ENCODE measurements at places on chromosomes 13 and 19.

DNA sequence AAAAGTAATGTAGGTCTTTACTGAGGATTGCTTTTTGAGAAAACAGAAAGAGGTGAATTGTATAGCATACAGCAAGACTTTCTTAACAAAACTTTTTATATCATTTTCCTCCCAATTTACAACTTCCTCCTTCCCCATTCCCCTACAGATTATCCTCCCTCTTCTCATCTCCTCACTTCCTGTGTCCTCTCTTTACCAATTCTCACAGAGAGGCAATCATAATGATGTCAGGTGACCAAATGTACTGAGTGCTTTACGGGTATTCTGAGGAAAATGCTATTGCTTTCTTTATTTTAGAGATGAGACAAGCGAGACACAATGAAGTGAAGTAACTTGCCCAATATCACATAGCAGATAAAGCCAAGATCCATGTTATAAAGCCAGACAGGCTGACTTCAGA lies 1.7 kb upstream of the MTMR6 start:
- H3K4me1 ChIP-seq: peaks cover 5% of the 10 kb centered on the region
- no peak overlapping the region for H3K4me3 ChIP-seq
- H3K27me3 ChIP-seq: peaks cover 27% of the 10 kb centered on the region
- no peaks in the 10 kb centered on the region for H3K36me3 ChIP-seq
- no peak overlapping the region for H3K27ac ChIP-seq
- DNase-seq: no peak

DNA sequence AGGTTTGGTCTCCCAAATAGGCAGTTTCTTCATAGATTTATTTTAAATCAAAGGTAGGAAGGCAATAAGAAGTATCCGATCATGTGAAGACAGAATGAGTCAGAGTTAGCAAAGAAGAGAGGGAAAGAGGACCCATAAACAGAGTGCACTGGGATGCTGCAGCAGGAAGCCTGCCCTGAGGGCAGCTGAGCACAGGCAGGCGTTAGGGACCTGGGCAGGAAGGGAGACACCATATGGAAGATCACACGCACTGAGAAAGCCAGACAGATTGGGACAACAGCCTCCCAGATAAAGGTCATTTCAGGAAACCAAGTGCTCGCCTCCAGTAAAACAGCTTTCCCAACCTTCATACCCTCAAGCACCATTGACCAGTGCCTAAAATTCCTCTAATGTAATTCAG lies 598.0 kb downstream of the EFNB2 start:
- no peaks in the 10 kb centered on the region for H3K36me3 ChIP-seq
- no peak overlapping the region for H3K4me3 ChIP-seq
- DNase-seq: no peak
- H3K27me3 ChIP-seq: peaks cover 9% of the 10 kb centered on the region

DNA sequence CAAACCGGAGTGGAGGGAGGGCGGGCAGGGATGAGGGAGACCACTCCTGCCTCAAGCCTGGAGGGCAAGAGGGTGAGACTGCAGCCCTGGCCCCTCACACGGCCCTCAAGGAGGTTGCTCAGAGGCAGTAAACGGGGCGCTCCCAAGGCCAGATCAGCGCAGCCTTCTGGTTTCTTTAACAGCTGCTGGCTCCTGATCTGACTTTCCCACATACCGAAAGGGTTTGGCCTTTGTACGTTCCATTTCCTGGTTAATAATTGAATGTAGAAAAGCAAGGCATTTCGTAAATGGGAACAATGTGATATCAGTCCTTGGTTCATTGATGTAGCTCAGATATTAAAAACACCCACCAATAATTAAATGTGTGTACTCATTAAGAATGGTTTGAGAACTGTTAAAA lies 71.5 kb downstream of the GGACT start:
- peaks cover 4% of the 10 kb centered on the region for H3K36me3 ChIP-seq
- peaks cover 20% of the 10 kb centered on the region for H3K4me1 ChIP-seq
- no peak for DNase-seq

GRCh38 chr19:19613506-19613905 lies 5.0 kb downstream of the PBX4 start:
- H3K4me1 ChIP-seq: peaks cover 1% of the 10 kb centered on the region
- DNase-seq: no peak
- H3K36me3 ChIP-seq: no peaks in the 10 kb centered on the region
- no peak overlapping the region for H3K27ac ChIP-seq
- peaks cover 10% of the 10 kb centered on the region for H3K27me3 ChIP-seq

GRCh38 chr13:108915095-108915633 lies 285.8 kb downstream of the MYO16 start:
- H3K27ac ChIP-seq: peak overlapping the region; percentile 98
- no peak for DNase-seq
- H3K27me3 ChIP-seq: no peaks in the 10 kb centered on the region
- H3K4me3 ChIP-seq: peak overlapping the region; percentile 2

- H3K36me3 ChIP-seq: peaks cover 10% of the 10 kb centered on the region
- DNase-seq: no peak
- H3K4me3 ChIP-seq: no peak overlapping the region
- no peaks in the 10 kb centered on the region for H3K27me3 ChIP-seq
- no peak overlapping the region for H3K27ac ChIP-seq
These were observed 83.6 kb downstream of the DCT start for GRCh38 chr13:94395860-94396259.

- H3K4me3 ChIP-seq: no peak overlapping the region
- H3K4me1 ChIP-seq: no peaks in the 10 kb centered on the region
- DNase-seq: no peak
- peaks cover 18% of the 10 kb centered on the region for H3K36me3 ChIP-seq
These were observed 27.3 kb upstream of the GPI start for GRCh38 chr19:34337739-34338138.

DNA sequence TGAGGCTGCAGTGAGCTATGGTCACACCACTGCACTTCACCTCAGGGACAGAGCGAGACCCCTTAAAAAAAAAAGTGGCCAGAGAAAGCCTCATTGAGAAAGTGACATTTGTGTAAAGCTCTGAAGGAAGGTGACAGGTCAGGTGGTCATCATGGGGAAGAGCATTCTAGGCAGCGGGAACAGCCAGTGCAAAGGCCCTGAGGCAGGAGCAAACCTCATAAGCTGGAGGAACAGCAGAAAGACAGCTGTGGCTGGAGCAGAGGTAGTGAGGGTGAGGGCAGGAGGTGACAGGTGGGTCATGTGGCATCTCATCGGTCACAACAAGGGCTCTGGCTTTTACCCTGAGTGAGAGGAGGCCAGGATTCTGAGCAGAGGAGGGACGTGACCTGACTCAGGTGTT lies 64.4 kb downstream of the RYR1 start:
- peaks cover 10% of the 10 kb centered on the region for H3K27me3 ChIP-seq
- no peak overlapping the region for H3K4me3 ChIP-seq
- H3K36me3 ChIP-seq: no peaks in the 10 kb centered on the region
- H3K4me1 ChIP-seq: no peaks in the 10 kb centered on the region
- no peak overlapping the region for H3K27ac ChIP-seq
- no peak for DNase-seq

- no peak overlapping the region for H3K4me3 ChIP-seq
- no peaks in the 10 kb centered on the region for H3K36me3 ChIP-seq
- no peak overlapping the region for H3K27ac ChIP-seq
- DNase-seq: peak; percentile 6
- H3K4me1 ChIP-seq: no peaks in the 10 kb centered on the region
These were observed 160.1 kb upstream of the SOX1 start for GRCh38 chr13:111906816-111907215.

DNA sequence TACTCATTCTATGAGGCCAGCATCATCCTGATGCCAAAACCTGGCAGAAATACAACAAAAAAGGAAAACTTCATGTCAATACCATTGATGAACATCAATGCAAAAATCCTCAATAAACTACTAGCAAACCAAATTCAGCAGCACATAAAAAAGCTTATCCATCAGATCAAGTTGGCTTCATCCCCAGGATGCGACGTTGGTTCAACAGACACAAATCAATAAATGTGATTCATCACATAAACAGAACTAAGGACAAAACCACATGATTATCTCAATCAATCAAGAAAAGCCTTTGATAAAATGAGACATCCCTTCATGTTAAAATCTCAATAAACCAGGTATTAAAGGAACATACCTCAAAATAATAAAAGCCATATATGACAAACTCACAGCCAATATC lies 134.3 kb downstream of the UGGT2 start:
- H3K27ac ChIP-seq: no peak overlapping the region
- no peaks in the 10 kb centered on the region for H3K27me3 ChIP-seq
- peaks cover 45% of the 10 kb centered on the region for H3K36me3 ChIP-seq
- DNase-seq: no peak
- no peaks in the 10 kb centered on the region for H3K4me1 ChIP-seq
- H3K4me3 ChIP-seq: no peak overlapping the region

- peaks cover 2% of the 10 kb centered on the region for H3K36me3 ChIP-seq
- no peaks in the 10 kb centered on the region for H3K27me3 ChIP-seq
- no peak for DNase-seq
- peak overlapping the region; percentile 95 for H3K27ac ChIP-seq
- H3K4me3 ChIP-seq: peak overlapping the region; percentile 5
These were observed 80.4 kb downstream of the INSR start for GRCh38 chr19:7213628-7214323.

- H3K36me3 ChIP-seq: no peaks in the 10 kb centered on the region
- H3K4me3 ChIP-seq: no peak overlapping the region
- H3K27ac ChIP-seq: no peak overlapping the region
- H3K27me3 ChIP-seq: no peaks in the 10 kb centered on the region
- no peak for DNase-seq
These were observed 31.5 kb upstream of the CHST8 start for GRCh38 chr19:33590224-33590623.

DNA sequence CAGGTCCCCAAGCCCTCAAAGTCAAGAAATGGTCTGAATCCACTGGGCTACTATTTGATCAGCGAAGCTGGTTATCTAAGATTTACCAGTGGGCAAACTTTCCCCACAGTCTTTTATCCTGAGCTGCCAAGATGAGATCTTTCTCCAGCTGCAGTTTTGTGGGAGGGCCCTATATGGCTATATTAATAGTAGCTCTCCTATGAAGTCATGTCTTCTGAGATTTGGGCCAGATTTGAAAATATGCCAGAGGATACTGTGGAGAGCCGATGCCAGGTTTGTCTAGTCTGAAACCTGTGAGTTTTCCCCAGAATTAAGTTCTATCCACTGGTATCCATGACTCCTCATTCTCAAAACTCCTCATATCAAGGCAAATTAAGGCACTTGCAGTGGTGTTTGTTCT lies 173.2 kb downstream of the FLT1 start:
- peak overlapping the region; percentile 12 for H3K27ac ChIP-seq
- peaks cover 13% of the 10 kb centered on the region for H3K27me3 ChIP-seq
- H3K36me3 ChIP-seq: no peaks in the 10 kb centered on the region
- H3K4me3 ChIP-seq: no peak overlapping the region
- peaks cover 11% of the 10 kb centered on the region for H3K4me1 ChIP-seq
- DNase-seq: no peak

- peaks cover 34% of the 10 kb centered on the region for H3K27me3 ChIP-seq
- no peak overlapping the region for H3K27ac ChIP-seq
- DNase-seq: no peak
- no peak overlapping the region for H3K4me3 ChIP-seq
These were observed 333.4 kb downstream of the ITGBL1 start for GRCh38 chr13:101785858-101786257.

GRCh38 chr13:82688400-82688994 lies 1193.8 kb downstream of the SLITRK1 start:
- no peaks in the 10 kb centered on the region for H3K27me3 ChIP-seq
- H3K27ac ChIP-seq: no peak overlapping the region
- no peak for DNase-seq
- no peaks in the 10 kb centered on the region for H3K4me1 ChIP-seq

DNA sequence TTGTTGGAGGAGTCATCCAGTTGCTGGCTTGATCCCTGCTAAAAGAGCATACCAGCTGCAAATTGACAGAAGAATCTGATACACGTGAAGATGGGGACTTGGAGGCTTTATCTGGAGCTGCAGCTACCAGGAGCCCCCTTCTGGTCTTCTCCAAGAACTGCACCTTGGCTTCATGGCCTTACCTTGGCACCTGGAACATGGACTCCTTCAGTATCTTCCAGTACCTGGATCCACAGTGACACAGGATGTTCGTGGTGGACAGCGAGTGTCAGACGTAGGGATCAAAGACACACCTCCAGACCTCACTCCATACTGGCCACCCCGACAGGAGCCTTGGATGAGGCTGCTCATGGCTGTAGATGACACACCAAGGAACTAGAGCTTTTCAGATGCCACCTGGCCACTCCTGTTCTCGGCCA lies 9.9 kb upstream of the ACSBG2 start:
- H3K27ac ChIP-seq: no peak overlapping the region
- no peaks in the 10 kb centered on the region for H3K36me3 ChIP-seq
- H3K27me3 ChIP-seq: no peaks in the 10 kb centered on the region
- DNase-seq: no peak
- H3K4me3 ChIP-seq: no peak overlapping the region
- H3K4me1 ChIP-seq: no peaks in the 10 kb centered on the region

GRCh38 chr13:106246242-106246641 lies 289.2 kb downstream of the EFNB2 start:
- no peak overlapping the region for H3K27ac ChIP-seq
- DNase-seq: no peak
- H3K36me3 ChIP-seq: no peaks in the 10 kb centered on the region
- peaks cover 21% of the 10 kb centered on the region for H3K4me1 ChIP-seq
- no peak overlapping the region for H3K4me3 ChIP-seq
- peaks cover 3% of the 10 kb centered on the region for H3K27me3 ChIP-seq

- H3K27me3 ChIP-seq: peaks cover 12% of the 10 kb centered on the region
- no peak overlapping the region for H3K27ac ChIP-seq
- no peak overlapping the region for H3K4me3 ChIP-seq
- no peaks in the 10 kb centered on the region for H3K36me3 ChIP-seq
These were observed 1.3 kb downstream of the TSKS start for GRCh38 chr19:49761625-49762311.

Measured in progenitor cell of endocrine pancreas (in vitro differentiated cells).